ENCODE measurements at places on chromosomes 1 and 21.

DNA sequence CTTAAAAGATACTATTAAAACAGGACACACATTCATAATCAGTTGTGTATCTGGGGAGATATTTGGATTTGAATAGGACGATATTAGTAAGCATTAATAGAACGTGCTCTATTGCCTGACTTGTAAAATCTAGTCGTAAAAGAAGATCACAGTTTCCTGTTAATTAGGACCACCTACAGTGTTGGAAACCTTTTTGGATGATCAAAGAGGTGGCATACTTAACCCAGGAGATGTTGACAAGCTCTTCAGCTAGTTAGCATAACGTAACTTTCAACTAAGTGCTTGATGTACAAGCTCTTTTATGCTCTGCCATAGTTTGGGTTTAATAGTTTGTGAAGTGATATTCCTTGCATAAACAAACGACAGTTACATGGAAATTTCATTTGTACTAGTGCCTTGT lies 293.3 kb upstream of the NR5A2 start:
- DNase-seq, result no peak

DNA sequence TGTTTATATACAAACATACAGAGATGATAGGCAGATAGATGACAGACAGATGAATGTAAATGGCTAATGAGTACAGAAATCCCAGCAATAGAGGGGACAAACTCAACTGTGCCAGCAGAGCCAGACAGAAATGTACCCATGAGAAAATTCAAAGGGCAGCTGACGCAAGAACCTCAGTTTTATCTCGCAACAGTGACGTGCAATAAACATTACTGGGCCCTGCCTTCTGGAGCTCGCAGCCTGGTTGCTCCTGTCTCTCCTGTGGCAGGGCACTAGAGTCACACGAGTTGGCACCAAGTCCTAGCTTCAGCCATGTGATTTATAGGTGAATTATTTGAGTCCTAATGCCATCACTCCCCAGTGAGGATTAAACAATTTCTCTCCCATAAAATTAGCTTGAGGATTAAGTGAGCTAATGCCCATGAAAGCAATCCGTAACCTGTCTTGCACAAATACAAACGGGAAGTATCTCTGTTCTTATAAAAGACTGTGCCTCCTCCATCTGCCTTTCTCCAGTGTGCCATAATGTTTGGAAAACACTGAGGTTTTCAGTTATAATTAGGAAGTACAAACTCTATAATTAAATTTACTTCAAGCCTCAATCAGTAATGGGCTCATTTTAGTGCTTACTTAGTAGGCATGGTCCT lies 50.7 kb downstream of the VAV3 start:
- DNase-seq, result no peak

DNA sequence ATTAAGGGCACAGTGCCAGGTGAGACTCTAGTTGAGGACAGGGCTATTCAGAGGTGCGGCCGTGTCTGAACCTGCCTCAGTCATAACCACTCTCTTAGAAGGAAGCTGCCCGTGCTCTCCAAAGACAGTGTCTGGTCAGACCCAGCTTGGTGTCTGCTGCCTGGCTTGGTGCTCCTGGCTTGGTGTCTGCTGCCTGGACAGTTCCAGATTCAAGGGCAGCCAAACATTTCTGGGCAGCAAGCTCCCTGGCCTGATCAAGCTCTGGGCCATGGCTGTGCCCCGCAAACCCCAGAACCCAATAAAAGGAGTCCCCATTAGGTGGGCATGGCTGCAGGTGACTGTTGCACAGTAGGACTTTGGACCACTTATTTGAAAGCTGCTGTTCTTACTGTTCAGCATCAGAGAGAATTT lies 27.7 kb downstream of the NEK2 start:
- DNase-seq, result no peak

DNA sequence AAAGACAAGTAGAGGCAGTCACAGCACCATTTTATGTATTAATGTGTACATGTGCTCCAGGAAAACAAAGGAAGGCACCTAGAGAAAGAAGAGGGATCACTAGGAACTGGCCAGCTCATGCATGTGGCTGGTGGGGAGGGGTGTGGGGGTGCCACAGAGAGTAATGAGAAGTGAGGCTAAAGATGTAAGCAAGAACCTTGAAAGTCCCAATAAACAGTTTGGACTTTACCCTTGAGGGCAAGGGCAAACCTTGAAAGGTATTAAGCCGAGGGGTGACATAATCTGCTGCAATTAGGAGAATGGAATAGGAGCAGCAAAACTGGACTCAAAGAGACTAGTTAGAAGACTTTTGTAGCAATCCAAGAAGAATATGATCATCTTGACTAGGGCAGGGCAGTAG lies 51.5 kb downstream of the ERI3 start:
- no peak for DNase-seq

DNA sequence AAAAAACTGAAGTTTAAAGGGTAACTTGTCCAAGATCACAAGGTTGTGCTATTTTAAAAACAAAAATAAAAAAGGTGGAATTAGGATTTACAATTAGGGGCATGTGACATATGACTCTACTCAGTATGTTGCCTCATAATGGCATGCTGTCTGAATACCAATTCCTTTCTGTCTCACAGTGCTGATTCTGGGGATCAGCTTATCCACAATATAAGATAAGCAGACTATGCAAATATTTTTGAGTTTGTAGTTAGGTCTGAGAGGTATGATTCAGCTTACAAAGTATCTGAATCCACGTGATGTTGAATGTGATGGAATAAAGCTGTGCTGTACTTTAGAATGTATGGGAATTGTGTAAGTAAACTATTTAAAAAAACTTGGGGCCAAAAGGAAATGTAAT lies 216.6 kb downstream of the HHIPL2 start:
- no peak for DNase-seq

- no peak for DNase-seq
Observed at GRCh38 chr21:14582934-14583628, 37.0 kb upstream of the SAMSN1 start.

DNA sequence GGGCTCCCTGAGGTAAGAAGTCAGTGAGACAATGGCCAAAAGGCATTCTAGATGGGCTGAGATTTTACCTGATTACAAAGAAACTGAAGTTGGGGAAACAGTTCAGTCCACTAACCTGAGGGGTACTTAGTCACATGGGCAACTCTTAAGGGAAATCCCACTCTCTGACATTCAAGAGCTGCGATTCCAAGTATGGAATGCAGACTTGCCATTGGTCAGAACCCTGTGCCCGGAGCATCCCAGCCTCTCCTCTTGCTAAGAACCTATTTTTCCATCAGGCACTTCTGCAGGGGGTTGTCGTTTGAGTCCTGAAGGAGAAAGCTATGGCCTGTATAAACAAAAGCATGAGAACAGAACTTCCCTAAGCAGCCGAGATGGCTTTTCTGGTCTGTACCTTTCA lies 434.9 kb upstream of the DAB1 start:
- no peak for DNase-seq

- no peak for DNase-seq
Observed at GRCh38 chr1:210527091-210527490, 198.4 kb downstream of the HHAT start.

GRCh38 chr1:232891071-232891470 lies 59.3 kb upstream of the NTPCR start:
- DNase-seq, result no peak

DNA sequence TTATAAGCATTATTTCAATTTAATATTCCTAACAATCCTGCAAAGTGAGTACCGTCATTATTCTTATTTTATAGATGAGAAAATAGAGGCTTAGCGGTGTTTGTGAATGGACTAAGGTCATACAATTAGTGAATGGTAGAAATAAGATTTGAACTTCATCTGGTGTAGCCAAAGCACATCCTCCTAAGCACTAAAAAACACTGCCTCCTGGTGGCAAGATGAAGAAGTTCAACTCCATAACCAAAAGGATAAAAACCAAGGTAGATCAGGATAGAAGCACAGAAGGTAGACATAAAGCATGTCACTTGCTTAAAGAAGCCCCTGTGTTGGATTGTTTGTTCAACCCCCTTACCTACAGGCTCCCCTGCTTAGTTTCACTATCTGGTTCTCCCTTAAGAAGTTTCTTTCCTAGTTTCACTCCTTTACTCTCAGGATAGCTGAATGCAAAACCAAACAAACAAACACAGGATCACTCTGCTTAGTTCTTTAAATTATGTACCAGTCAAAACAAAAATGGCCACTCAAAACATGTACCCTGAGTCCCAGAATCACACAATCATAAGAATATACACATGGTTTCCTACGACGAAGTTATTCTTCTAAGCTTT lies 12.7 kb upstream of the AIM2 start:
- DNase-seq, result no peak

- no peak for DNase-seq
Observed at GRCh38 chr21:37555672-37556261, 189.2 kb downstream of the DYRK1A start.

- no peak for DNase-seq
Observed at GRCh38 chr21:25304611-25305010, 302.7 kb downstream of the MRPL39 start.

DNA sequence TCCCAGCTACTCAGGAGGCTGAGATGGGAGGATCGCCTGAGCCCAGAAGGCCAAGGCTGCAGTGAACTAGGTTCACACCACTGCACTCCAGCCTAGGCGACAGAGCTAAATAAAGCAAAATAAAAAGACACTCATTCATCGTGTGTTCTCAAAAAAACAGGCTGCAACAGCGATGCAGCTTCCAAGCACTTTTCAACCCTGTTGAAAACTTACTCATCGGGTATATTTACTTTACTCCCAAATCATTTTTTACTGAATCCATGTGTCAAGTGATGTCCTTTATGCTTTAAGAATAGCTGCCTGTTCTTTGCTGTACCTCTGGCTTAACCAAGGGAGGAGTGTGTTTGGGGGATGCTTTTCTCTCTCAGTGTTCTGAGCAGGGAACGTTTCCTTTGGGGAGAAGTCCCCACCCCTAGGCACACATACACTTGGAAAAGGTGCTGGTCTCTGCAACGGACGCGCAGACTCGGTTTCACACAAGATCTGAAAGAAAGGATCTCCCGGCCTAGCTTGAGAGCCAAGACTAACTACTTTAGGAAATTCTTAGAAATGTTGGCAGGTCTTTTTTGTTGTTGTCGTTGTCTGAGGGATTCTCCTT lies 1.4 kb downstream of the MAP1LC3C start:
- DNase-seq, result no peak

DNA sequence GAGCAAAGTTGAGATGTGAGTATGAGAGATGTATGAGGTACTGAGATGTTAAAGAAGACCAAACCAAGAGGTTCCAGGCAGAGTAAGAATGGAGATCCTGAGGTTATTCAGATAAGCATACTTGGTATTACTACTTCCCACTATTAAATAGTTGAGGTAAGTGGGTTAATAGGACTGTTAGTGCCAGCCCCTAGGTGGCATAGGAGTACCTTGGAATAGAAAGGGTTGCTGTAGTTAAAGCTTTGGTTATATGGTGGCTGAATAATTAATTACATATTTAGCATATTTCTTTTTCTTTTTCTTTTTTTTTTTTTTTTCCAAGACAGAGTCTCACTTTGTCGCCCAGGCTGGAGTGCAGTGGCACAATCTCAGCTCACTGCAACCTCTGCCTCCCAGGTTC lies 397.9 kb upstream of the TMPRSS15 start:
- DNase-seq, result no peak

GRCh38 chr21:38772646-38773045 lies 33.1 kb upstream of the ETS2 start:
- no peak for DNase-seq

GRCh38 chr1:226702957-226703831 lies 35.9 kb downstream of the ITPKB start:
- DNase-seq, result peak; percentile 79

DNA sequence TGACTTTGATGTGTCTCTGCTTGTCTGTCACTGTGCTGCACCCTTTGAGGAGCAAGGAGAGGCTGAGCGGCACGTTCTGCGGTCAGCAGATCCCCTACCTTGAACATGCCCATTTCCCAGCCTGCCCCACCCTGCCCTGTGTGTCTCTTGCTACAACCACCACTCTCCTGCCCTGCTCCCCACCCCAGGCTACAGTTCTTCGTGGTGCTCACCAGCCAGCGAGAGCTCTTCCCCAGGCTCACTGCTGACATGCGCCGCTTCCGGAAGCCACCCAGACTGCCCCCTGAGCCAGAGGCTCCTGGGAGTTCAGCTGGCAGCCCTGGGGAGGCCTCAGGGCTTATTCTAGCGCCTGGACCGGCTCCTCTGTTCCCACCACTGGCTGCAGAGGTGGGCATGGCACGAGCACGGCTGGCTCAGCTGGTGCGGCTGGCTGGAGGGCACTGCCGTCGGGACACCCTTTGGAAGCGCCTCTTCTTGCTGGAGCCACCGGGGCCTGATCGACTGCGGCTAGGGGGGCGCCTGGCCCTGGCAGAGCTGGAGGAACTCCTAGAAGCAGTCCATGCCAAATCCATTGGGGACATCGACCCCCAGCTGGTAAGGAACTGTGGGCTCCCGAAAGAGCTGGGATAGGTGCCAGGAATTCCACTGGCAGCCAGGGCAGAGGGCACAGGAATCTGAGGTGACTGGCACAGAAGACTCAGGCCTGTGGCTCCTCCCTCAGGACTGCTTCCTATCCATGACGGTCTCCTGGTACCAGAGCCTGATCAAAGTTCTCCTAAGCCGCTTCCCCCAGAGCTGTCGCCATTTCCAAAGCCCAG lies 5.6 kb downstream of the HYI start:
- DNase-seq, result no peak

GRCh38 chr1:41051022-41051421 lies 29.5 kb upstream of the SLFNL1 start:
- DNase-seq, result no peak

GRCh38 chr1:78092643-78093042 lies 46.9 kb downstream of the GIPC2 start:
- DNase-seq, result no peak

GRCh38 chr1:95278173-95279006 lies 44.4 kb downstream of the RWDD3 start:
- DNase-seq, result no peak

- DNase-seq, result no peak
Observed at GRCh38 chr1:220924331-220924970, 45.2 kb downstream of the HLX start.

DNA sequence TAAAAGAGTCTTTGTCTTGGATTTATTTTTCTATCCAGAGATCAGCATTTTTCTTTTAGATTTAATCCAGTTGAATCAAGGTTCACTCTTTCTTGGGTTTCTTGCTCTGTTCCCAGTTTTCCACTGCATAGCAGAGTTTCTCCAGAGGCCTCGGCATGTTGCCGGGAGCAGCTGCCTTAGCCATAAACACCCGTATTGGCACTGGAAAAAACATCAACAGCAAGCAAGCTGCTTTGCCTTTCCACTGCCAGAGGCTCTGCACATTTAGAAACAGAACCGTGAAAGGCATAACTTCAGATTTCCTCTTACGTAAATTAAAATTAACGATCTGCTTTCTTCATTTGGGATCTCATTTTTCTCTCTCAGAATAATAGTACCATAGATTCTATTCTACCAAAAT lies 181.8 kb upstream of the L1TD1 start:
- DNase-seq, result no peak

GRCh38 chr1:162916821-162917613 lies 56.0 kb upstream of the CCDC190 start:
- DNase-seq, result no peak
